ENCODE measurements at places on chromosomes 6 and 20. TPM values are rescaled to one million over a fixed set of nuclear protein-coding genes. Genes with fewer than 3 reads are reported as not detected.

GRCh38 chr6:11224252-11224965 is 8.1 kb downstream of the NEDD9 start:
- no peak for DNase-seq

DNA sequence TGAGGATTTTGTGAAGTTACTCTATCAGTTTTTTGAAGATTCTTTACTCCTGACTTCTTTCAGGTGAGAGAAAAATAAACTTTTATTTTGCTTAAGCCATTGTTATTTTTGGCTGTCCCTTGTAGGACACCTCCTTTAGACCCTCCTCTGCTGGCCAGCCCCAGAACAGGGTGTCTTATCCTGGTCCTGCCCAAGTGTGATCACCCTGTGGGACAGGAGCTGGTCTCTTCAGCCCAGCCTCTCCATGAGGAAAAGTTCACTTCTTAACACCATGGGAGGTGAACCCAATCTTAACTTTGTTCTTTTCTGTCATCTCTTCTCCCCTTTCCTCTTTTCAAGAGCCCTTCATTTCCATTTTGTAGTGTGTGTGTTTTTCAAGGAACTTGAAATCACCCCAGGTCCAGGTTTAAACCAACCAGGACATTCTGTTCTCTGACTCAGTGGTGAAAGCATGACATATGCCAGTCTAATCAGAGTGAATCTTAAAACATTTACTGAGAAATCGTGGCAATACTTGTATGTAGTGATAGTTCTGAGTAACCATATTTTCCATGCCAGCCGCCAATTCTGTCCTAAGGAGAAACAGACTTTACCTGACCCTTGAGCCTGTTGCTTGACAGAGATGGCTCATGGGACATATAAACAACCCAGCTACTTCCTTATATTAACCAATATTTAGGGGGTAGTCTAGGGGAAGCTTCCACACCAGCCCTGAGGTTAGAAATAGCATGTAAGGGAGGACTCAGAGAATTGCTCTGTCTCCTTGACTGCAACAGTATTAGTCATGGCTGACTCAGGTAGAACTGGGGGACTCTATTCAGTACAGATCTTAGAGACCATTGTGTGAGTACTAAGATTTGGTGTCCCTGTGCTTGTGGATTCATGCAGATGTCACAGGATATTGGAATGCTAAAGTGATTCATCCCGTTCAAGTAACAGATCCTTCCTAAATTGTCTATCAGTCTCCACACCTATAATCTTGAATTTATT is 48.8 kb downstream of the FLRT3 start:
- DNase-seq: no peak

SLC44A4 gene
- 0.65 TPM for total RNA-seq

- no peak for DNase-seq
Observed at GRCh38 chr20:36155629-36155971, 1.1 kb downstream of the EPB41L1 start.

DNA sequence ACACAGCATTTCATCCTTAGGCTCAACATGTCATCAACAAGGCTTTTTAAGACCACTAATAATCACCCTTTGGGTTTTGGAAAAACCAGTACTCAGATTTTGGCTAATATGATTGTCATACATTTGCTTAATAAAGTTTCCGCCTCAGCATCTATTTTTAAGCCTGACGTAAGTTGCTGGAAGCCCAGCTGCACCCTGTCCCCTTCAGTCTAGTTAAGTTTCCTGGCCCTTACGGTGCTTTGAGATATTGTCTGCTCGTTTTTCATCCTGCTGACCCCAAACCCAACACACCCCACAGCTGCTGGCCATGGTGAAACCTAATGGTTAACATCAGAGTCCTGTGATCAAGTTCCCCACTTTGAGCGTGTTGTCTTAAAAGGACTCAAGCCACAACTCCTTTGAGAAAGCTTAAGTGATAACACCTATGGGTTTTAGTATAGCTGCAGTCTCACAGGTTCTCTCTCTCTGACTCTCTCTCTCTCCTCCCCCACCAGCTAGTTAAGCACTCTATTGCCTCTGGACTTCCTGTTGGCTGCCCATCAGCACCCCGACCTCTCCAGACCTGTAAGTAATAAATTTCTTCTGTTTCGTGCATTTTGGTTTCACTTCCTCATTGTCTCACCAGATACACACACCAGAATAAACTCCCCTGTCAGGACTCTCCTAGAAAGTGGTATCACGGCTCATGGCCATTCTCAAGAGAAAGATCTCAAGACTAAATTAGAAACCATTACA is 802.0 kb downstream of the C6orf118 start:
- no peak for DNase-seq

GRCh38 chr20:37864298-37864697 is 38.6 kb upstream of the VSTM2L start:
- peak; percentile 36 for DNase-seq

- DNase-seq: no peak
Observed at GRCh38 chr6:52399511-52400312, 20.4 kb upstream of the EFHC1 start.

- DNase-seq: no peak
Observed at GRCh38 chr6:69820018-69820417, 23.2 kb upstream of the LMBRD1 start.

GRCh38 chr6:147106759-147107401 is 97.3 kb upstream of the STXBP5 start:
- no peak for DNase-seq

- no peak for DNase-seq
Observed at GRCh38 chr20:2207770-2208097, 88.1 kb upstream of the TGM3 start.

PROKR2 gene
- not detected for total RNA-seq

- DNase-seq: no peak
Observed at GRCh38 chr20:8829256-8829655, 239.6 kb upstream of the PLCB4 start.

GRCh38 chr6:113654396-113654795 is 202.7 kb upstream of the MARCKS start:
- peak; percentile 90 for DNase-seq

GRCh38 chr20:56765172-56766073 is 136.3 kb downstream of the TFAP2C start:
- DNase-seq: peak; percentile 38

- no peak for DNase-seq
Observed at GRCh38 chr20:37596890-37597536, 69.3 kb upstream of the BLCAP start.

- DNase-seq: no peak
Observed at GRCh38 chr20:22825546-22825945, 209.6 kb upstream of the SSTR4 start.

DNA sequence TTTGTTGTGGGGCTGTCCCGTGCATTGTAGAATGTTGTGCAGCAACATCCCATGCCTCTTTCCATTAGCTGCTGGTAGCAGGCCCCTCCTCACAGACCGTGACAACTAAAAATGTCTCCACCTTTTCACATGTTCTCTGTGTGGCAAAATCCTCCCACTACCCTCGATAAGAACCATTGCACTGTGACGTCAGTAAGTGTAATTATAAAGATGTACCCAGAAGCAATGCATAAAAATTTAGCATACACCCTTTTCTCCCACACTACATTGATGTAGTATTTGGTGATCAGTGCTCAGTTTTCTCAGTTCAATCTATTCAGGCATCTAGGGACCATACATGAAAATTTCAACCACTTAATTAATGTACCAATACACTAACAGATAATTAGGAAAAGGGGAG is 389.9 kb downstream of the DOK5 start:
- DNase-seq: no peak

WFDC12 gene
- total RNA-seq: not detected

GRCh38 chr6:113331021-113331420 is 526.1 kb upstream of the MARCKS start:
- no peak for DNase-seq

DNA sequence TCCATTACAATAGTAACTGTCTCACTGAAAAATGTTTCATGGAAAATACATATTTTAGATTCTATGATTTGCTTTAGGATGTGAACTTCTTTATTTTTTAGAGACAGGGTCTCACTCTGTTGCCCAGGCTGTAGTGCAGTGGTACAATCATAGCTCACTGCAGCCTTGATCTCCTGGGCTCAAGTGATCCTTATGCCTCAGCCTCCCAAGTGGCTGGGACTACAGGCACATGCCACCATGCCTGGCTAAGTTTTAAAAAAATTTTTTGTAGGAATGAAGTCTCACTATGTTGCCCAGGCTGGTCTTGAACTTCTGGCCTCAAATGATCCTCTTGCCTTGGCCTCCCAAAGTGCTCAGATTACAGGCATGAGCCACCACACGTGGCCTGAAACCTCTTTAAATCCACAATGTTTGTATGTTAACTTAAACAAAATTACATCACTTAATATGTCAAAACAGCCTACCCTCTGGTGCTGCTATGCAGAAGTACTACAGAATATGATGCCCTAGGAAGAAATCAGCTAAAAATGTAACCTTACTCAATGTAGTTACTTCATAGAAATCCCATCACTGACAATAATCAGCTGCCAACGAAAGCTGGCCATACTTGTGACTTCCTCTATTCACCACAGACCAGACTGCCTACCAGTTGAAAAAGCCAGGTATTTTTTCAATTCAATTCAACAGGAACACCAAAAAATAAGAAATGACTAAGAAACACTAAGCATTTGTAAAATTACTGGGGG is 17.6 kb downstream of the EEF1A1 start:
- DNase-seq: no peak

- DNase-seq: no peak
Observed at GRCh38 chr6:144722154-144722737, 437.1 kb downstream of the UTRN start.

GRCh38 chr20:37838769-37839431 is 64.0 kb upstream of the VSTM2L start:
- no peak for DNase-seq

Data from posterior vena cava (tissue), 2 donors.